Head of caudate nucleus (tissue), 42 donors: ENCODE measurements at places on chromosomes 11 and 22.

DNA sequence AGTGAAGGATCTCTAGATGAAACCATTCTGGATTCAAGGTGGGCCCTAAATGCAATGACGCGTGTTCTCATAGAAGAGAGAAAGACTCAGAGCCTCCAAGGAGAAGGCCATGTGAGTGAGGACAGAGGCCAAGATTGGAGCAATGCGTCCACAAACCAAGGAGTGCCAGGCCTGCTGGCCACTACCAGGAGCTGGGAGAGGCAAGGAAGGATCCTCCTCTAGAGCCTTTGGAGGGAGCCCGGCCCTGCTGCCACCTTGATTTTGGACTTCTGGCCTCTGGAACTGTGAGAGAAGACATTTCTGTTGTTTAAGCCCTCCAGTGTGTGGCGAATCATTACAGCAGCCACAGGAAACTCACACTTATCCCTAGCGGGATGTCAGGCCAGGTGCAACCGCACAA is 52.7 kb upstream of the SHANK2 start:
- no peak for DNase-seq

- no peak for DNase-seq
These were observed 9.2 kb downstream of the KCNC1 start for GRCh38 chr11:17743808-17744119.

DNA sequence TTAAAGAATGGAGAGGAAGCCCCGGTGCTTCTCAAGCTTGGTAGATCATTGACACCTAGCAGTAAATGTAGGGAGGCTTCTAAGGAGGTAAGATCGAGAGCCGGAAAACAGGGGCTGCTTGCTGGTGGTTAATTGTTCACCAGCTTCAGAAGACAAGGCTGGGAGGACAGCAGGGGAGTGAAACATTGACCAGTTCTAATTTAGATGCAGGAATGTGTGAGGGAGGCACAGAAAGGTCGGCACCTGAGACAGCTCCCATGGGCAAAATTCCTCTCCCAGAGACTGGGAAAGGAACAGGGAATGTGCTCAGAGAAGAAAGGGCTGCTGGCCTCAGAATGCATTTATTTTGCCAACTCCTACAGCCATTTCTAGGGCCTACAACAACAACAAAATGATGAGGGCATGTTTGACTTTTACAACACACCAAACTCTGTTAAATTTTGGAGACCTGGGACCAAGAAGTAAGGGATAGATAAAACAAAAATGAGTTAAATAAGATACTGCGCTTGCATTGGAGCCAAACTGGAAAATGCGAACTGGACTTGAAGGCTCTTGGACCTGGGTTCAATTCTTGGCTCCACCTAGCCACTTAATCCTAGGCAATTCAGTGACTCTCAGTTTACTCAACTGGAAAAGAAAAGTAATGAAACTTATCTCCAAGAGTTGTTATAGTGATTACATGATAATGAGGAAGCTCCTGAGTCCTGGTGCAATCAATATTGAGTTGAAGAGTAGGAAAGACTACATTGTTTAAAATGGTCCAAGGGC is 31.0 kb downstream of the FZD4 start:
- DNase-seq = no peak

- no peak for DNase-seq
These were observed at the start of gene ST14 for GRCh38 chr11:130159657-130160497. ST14 (plus strand) TSS chr11:130159782; CDS start chr11:130159980, 198 bp downstream.

DNA sequence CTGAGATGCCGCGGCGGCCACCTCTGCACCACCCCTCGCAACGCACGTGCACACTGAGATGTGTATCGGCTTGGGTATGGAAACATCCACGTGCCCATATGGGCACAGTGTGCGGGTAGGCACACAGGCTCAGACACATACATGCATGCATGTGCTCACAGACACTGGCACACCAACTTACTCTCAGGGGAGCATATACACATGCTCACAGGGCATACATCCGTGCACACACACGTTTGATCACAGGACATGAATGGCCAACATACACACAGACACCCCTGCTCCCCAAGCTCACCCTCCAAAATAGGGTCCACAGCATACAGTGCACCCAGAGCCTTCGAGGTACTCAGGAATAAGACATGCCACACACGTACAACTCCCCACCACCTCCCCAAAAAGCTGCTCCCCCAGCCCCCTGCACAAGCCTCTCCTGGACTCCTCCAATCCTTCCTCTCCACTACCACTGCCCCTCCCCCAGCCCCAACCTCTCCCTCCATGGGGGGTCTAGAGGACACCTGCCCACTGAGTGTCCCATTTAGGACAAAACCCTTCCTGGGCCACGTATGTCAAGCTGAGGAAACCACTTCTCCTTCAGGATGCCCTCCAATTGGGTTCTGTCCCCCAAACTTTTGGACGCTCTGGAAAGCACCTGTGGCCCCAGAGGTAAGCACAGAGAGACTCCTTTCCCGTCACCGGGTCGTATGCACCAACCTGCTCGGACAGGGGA is 53.1 kb downstream of the SLC22A12 start:
- no peak for DNase-seq

- no peak for DNase-seq
These were observed 315.7 kb downstream of the INSC start for GRCh38 chr11:15430381-15430780.

- no peak for DNase-seq
These were observed 13.6 kb upstream of the TMEM216 start for GRCh38 chr11:61378713-61379313.

GRCh38 chr22:35310556-35311550 is 11.2 kb downstream of the TOM1 start:
- DNase-seq = no peak

- DNase-seq = peak; percentile 78
These were observed 224.0 kb upstream of the NARS2 start for GRCh38 chr11:78798663-78799062.

- DNase-seq = no peak
These were observed 8.9 kb upstream of the LDLRAD3 start for GRCh38 chr11:35934981-35935380.
